H1 (cell line): ENCODE measurements at places on chromosomes 1 and 21. TPM values are rescaled to one million over a fixed set of nuclear protein-coding genes. Genes with fewer than 3 reads are reported as not detected.

The CENPF gene
- total RNA-seq, result 170 and 175 TPM in 2 replicates

The FAM3B gene
- 2.0 and 3.1 TPM in 2 replicates for total RNA-seq

DNA sequence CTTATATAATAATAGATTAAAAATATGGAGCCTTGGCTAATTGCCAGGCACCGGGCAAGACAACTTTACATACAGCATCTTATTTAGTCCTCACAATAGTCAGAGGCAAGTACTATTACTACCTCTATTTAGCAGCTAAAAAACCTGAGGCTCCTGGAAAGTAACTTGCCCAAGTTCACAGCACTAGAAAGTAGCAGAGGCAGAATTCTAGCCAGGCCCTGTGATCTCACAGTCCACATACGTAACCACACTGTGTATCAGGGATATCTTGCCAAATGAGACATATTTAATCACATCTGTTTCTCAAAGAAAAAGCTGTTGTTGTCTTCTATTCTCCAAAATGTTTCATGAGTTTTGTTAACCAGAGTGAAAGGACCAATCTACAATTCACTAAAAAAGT is 378.5 kb downstream of the PLPP3 start:
- DNase-seq, result no peak

The RNF223 gene
- total RNA-seq, result not detected in 2 replicates

The SLAMF9 gene
- not detected in 2 replicates for total RNA-seq

The GRIK1 gene
- 0.32 TPM in 1 of 2 replicates, not detected in the other for total RNA-seq

The FAF1 gene
- 63.9 and 65.9 TPM in 2 replicates for total RNA-seq

The LYPD8 gene
- total RNA-seq, result not detected in 2 replicates

The CACHD1 gene
- total RNA-seq, result 42.5 and 44.7 TPM in 2 replicates

DNA sequence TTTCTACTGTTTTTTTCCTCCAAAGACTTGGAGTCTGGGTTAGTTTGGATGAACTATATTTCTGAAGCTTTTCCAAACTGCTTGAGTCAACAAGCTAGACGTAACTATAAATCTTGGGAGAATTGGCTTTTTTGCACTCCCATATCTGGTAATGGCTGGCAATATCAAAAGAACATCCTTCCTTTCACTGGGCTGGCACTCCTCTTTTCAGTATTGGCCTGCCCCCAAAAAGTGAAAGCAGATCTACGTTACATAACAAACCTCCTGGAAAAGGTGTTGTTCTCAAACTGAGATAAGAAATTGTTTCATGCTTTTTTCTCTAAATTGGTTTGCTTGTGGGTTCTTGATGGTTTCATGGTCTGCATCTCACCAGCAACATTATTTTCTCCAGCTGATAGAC is 499.3 kb downstream of the NEGR1 start:
- DNase-seq, result no peak

The CDC42 gene
- total RNA-seq, result 179 and 182 TPM in 2 replicates

- DNase-seq, result no peak
Observed at GRCh38 chr1:43747736-43748135, 40.4 kb downstream of the ST3GAL3 start.

- no peak for DNase-seq
Observed at GRCh38 chr1:26861286-26861701, 1.7 kb upstream of the SFN start.

GRCh38 chr1:15737324-15738319 is 1.6 kb downstream of the SLC25A34 start:
- DNase-seq, result no peak
